ENCODE measurements at places on chromosomes 7 and 10.

DNA sequence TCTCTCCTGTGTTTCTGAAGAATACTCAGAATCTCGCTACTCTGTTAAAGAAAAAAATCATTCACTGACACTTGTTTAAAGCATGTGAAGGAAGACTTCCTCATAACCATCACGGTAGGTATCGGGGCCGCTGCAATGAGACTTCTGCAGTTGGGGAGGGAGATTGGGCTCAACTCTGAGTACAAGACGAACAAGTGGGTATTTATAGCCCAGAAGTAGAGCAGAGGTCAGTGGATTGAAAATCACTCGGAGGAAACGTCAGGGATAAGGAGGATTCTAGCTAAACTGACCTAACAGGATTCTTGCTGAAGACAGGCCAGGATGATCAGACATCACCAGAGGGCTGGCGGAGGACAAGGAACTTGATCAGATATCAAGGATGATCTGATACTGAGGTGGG lies 33.3 kb downstream of the ITPRIP start:
- DNase-seq, result no peak

- peak; percentile 51 for DNase-seq
Observed at GRCh38 chr10:78250313-78251015, 216.8 kb downstream of the RPS24 start.

DNA sequence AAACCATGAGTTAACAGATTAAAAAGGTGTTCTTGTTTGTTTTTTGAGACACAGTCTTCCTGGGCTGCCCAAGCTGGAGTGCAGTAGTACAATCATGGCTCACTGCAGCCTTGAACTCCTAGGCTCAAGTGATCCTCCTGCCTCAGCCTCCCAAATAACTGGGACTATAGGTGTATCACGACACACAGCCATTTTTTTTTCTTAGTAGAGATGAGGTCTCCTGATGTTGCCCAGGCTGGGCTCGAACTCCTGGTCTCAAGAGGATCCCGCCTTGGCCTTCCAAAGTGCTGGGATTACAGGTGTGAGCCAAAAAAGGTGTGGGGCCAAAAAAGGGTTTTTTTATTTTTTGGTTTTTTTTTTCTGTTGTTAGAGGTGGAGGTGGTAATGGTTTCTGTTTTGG lies 29.3 kb downstream of the KMT2C start:
- DNase-seq, result no peak

- DNase-seq, result no peak
Observed at GRCh38 chr7:18849130-18849529, 268.3 kb downstream of the TWIST1 start.

- peak; percentile 55 for DNase-seq
Observed at GRCh38 chr7:135147899-135148721, at the start of gene TMEM140. TSS of gene TMEM140 (plus strand) at chr7:135148072. CDS start at chr7:135164442, 16,370 bp downstream.

- DNase-seq, result no peak
Observed at GRCh38 chr7:22722536-22723180, 4.3 kb upstream of the IL6 start.

DNA sequence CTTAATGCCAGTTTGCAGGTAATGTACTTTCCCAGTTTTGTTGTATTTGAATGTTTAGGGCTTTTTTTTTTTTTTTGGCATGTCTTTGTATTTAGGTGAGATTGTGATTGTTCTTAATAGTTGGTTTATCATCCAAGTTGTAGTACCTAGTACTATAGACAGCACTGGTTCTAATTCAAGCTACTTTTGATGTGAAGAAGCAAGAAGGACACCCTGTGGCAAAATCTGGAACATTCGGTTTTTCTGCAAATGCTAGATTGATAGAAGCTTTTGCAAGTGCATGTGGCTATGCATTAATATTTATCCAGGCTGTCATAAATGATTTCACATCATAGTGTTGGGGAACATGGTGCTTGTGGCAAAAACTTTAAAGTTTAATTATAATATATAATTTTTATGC lies 248.9 kb downstream of the FOXP2 start:
- DNase-seq, result no peak

DNA sequence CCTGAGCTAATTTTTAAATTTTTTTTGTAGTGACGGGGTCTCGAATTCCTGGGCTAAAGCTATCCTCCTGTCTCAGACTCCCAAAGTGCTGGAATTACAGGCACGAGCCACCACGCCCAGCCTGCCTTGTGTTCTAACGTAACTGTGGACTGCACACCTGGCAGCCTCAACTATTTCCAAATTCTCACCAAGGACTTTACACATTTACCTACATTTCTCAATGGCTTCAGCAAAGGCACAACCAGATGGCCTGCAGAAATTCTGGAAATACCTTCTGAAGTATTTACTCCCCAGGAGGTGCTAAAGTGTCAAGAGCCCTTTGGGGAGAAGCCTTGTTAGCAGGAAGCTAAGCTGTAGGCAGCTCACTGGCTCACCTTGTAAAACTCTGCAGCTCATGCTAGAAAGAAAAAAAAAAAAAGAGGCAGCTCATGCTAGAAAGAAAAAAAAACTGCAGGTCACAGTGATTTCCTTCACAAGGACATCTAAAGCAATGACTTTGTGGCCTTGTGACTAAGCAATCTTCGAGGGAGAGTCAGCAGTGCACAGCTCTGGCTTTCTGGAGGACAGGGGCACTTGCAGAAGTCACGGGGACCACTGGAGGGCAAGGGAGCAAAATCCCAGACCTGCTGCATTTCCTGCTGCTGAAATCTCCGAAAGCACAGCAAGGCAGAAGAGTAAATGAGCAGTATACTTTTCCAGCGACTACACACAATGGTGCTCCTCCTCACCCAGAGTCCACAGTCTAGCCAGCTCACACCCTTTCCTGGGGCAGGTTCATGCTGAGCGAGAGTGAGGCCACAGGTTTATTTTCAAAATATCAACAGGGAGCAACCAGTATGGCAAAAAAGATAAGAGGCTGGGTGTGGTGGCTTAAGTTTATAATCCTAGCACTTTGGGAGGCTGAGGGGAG lies 40.4 kb downstream of the BAIAP2L1 start:
- DNase-seq, result no peak

- no peak for DNase-seq
Observed at GRCh38 chr10:77398558-77398957, 239.1 kb downstream of the KCNMA1 start.

- no peak for DNase-seq
Observed at GRCh38 chr10:124262234-124262865, 156.4 kb downstream of the OAT start.

DNA sequence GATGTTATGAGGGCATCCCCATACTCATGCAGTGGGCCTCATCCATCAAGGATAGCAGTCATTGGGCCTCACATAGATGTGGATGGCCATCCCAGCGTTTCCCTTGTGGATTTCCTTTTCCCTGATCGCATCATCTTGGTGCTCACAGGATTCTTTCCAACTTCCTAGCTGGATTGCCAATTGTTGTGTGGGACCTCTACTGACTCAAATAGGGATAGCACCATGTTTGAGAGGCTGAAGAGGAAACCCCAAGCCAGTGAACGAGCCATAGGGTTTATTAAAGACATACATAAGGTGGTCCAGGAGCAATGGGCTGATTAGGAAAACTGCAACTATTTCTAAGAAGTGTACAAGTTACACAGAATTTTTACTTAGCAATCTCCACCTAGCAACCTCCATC lies 21.8 kb downstream of the ASZ1 start:
- DNase-seq, result no peak

DNA sequence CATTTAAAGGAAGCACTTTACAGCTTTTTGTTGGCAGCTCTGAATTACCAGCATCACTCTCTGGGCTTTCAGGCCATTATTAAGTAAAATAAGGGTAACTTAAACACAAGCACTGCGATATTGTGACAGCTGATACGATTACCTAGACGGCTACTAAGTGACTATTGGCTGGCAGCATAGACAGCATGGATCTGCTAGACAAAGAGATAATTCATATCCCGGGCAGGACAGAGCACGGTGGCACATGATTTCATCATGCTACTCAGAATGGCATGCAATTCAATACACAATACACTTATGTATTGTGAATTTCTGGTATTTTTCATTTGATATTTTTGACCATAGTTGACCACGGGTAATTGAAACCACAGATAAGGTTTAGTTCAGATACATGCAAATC lies 522.0 kb upstream of the LRRN3 start:
- DNase-seq, result no peak

Measured in T-helper 1 cell (primary cell).